ENCODE measurements at places on chromosomes 12 and 14.

DNA sequence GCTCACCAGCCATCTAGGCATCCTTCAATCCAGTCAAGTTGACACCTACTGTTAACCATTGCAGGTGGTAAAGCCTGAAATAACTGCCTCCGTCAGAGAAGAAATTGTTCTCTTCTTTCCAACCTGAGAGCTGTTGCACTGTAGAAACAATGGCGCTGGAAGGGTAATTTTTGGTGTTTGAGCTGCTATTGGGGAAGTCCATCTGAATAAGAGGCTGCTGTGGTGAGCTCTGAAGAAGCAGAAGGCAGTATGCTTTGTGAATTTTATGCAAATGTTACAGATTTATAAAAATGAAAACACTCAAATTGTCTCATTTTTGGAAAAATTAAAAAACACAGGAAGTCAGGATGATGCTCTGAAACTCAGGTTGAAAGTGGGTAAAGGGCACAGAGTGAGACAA is 60.2 kb downstream of the SNAPC1 start:
- DNase-seq = no peak

DNA sequence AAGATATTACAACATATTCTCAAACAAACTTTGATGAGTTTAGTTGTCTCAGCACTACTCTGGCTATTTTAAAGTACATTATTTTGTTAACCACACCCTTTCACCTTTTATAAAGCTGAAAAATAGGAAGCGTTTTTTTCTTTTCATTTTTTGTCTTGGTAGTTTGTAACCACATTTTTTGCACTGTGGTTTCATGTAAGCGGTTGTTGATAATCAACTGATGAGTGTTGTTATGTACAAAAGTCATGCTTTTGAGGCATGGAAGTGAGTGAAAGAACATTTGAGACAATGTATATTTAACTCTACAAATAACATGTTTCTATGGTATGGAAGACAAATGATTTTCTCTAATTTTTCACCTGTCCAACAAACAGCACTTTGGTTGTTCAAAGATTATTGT is 52.1 kb upstream of the ATP2B1 start:
- no peak for DNase-seq

DNA sequence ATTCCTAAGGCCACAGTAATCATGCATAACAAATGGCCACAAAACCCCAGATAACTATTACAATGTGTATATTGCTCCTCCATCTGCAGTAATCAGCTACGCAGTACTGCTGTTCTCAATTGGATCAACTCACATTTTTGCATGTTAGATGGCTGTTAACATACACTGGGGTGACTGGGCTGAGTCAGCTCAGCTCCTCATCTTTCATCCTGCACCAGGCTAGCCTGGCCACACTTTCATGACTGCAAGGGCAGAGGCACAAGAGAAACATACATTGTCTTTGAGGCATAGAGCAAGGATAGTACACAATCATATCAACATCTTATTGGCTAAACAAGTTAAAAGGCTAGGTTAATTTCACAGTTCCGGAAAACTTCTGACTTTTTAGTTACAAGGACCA is 306.6 kb downstream of the SLC6A15 start:
- DNase-seq = no peak

DNA sequence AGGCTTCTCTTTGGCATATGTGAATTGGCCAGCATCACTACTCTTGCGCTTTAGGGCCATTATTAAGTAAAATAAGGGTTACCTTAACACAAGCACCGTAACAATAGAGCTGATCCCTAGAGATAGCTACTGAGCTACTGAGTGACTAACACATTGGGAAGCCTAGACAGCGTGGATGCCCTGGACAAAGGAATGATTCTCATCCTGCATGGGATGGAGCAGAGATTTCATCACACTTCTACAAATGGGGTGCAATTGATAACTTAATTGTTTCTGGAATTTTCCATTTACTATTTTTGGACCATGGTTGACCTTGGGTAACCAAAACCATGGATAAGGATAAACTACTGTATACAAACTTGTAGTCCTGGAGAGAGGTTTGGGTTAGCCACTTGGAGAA is 57.1 kb downstream of the FBXO34 start:
- DNase-seq = no peak

- DNase-seq = no peak
These were observed 21.8 kb upstream of the KRT8 start for GRCh38 chr12:52926596-52927234.

DNA sequence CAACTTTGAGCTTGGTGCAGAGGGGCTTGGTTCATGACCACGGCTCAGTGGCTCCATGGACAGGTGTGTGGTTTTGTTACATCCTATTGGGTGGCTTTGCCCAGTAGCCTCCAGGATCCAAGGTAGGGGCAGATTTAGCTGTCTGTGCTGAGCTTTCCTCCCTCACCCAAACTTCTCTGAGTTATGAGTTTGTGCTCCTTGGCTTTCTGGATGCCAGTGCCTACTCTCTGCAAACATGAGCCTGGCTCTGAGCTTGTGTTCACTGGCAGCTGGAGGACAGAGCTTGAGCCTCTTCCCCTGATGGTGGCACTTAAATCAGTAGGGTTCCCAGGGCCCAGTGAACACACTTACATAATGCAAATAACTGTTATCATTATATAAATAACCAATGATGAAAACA is 45.3 kb upstream of the HECTD1 start:
- no peak for DNase-seq

GRCh38 chr12:130878193-130879185 is 6.6 kb downstream of the RAN start:
- DNase-seq = no peak

Measured in hematopoietic multipotent progenitor cell (in vitro differentiated cells).